HCEC 1CT (cell line): ENCODE measurements at places on chromosomes 11 and 22.

GRCh38 chr11:113449743-113450142 lies 25.5 kb downstream of the DRD2 start:
- DNase-seq: no peak

DNA sequence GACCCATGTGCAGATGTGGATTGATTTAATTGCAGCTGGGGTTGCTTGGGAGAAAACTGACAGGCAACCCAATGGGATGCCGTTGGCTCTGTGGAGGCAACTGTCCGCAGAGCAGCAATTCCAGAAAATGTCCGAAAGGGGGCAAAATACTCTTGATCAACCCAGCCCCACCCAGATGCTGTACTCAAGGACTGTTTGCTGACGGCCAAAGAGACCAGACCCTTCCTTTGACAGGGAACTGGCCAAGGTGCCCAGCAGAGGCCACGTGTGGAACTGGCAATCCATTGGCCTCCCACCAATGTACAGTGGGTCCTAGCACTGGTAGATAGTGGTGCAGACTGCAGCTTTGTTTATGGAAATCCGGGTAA lies 29.7 kb upstream of the KCNA4 start:
- no peak for DNase-seq

GRCh38 chr22:47094861-47095330 lies 332.4 kb downstream of the TBC1D22A start:
- DNase-seq: no peak

DNA sequence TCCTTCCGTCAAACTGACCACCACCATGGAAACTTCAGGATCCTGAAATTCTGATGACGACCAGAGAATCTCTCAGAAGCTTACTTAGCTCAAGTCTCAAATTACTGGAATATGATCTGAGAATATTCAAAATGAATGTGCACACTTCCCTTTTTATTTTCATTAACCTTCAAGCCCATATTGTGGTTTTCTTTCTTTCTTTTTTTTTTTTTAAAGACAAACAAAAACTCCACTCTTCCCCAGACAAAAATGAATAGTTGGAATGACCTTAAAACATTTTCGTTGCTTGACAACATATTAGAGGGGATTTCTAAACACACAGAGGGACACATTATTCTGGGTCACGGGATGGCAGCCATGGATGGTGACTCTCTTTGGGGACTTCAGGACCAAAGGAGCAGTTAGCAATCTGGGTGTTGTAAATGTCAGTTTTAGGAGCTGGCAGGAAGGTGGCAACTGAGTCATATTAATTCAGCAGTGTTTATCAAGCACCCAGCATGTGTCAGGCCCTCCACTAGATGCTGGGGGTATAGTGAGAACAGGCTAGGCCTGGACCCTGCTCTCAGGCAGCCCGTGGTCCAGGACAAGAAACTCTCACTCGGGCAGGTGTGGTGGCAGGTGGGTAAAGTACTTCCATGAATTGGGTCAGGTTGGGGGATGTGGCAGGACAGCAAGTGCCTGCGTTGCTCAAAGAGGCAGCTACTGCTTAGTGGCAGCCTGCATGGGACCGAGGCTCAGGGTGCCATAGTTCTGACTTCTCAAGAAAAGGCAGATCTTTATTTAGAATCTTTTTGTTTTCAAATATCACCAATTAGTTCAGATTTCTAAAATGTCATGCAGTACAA lies 126.1 kb downstream of the HIPK3 start:
- no peak for DNase-seq

DNA sequence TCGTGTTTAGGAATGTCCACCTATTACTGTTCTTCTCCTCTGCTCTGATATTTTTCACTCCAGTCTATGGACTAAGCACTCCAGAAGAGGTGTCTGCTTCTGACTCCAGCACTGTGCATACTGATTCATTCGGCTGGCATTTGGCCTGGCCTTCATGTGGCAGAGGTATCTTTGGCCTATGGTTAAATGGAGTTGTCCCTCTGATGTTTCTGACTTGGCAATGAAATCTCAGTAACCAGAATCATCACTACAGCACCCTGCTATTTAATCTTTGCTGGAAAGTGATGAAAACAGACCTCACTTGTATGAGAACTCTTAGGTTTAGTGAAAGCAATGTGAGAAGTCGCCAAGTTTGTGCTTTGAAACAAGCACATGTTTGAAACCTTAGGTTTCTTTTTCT lies 155.2 kb downstream of the MAML2 start:
- peak; percentile 78 for DNase-seq

DNA sequence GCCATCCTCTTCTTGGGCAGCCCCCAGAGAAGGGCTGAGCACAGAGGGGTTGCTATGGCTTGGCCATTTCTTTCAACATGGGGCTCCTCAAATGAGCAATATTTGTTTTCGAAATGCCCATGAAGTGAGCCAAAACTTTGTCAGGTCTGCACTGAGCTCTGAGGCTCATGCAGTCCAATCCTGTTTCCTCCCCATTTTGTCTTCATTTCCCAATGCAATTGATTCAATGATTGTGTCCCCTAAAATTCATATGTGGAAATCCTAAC lies 60.6 kb upstream of the CD44 start:
- no peak for DNase-seq

DNA sequence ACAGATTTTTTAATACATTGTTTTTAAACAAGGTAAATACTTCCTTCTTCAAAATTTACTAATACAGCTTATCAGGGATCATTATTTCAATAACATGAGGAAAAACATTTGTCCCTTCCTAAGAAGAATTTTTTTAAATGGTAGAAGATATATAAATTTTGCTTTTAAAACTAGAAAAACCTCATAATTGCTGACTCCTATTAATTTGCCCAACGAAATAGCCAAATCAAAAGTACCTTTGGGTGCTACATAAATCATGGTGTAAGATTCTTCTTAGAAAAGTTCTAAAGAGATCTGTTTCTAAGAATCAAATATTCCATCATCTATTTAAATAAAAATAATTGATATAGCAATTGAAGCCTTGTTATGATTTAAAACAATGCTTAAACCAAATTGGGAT lies 54.9 kb downstream of the CEP57 start:
- DNase-seq: no peak

DNA sequence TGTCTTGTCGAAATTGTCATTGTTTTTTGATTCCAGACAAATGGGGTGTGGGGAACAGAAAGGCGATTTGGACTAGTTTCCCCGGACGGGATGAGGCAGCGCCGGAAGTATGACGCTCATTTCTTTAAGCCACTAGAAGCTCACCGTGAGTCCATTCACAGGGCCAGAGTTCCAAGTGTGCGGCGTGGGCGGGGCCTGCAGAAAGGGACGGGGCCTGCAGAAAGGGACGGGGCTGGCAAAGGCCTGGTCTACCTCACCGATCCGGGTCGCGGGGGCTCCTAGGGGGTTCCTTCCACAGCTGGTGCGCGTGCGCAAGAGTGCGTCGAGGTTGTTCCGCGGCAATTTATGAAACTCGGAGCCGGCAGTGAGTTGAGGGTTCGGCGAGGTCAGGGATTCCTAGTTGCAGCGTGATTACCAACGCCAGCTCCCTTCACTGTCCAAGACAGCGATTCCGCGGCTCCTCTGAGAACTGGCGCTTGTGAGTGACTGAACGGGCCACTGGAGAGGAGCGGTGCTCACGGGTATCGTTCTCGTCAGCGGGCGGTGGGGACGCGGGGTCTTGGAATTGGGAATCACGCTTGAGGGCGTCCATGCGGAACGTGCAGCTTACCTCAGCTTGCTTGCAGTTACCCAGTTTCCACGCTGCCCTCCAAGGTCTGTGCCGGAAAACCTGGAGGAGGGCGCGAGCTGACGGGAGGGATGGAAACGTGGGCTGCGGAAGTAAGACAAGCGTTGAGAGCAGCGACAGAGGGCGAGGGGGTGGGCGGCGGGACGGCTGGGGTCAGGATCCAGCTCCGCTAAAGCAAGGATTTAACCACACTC lies at the start of gene ZNF215:
TSS of gene ZNF215 (plus strand) at position 219 of the 822 bp plus-strand sequence. CDS start 5,847 bp downstream, outside the sequence.
- peak; percentile 90 for DNase-seq

GRCh38 chr11:10293423-10294289 lies at the start of gene SBF2:
SBF2 (minus strand) TSS chr11:10294219; CDS start chr11:10294069, 150 bp downstream.
- DNase-seq: peak; percentile 96

DNA sequence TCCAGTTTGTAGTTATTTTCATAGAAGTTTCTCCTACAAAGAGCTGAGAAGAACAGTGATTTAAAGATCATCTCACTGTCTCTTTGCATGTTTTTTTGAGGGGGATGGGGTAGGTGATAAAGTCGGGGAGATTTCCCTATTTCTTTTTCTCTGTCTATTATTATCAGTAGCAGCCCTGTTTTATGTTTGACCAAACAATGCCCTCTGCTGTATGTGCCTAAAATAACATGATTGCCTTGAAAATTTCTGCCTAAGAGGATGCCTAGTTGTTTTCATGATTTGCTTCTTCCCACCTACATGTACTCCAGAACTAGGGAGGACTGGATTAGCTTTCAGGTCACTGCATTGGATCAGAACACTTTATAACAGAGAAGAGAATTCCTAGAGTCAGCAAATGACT lies 1330.2 kb downstream of the LRRC4C start:
- DNase-seq: no peak

- no peak for DNase-seq
Measured at GRCh38 chr11:65781962-65782815, 1.4 kb upstream of the AP5B1 start.

DNA sequence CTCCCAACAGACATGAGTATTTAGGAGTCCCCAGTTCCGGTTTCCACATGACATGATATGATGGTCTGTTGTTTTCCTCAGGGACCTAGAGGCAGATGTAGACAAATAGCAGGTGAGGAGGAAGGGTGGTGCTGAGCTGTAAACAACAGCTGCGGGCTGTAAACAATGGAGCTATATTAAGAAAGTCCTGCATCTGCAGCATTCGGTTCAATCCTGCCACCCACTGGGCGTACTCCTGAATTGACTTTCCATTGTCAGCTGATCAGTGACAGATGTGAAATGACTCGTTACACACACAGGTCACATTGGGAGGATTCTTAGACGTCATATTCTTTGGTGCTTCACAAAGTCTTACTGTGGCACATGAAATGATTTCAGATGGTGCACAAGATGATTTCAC lies 26.8 kb upstream of the RAG1 start:
- DNase-seq: peak; percentile 60

GRCh38 chr11:133636711-133637355 lies 104.5 kb upstream of the OPCML start:
- no peak for DNase-seq

DNA sequence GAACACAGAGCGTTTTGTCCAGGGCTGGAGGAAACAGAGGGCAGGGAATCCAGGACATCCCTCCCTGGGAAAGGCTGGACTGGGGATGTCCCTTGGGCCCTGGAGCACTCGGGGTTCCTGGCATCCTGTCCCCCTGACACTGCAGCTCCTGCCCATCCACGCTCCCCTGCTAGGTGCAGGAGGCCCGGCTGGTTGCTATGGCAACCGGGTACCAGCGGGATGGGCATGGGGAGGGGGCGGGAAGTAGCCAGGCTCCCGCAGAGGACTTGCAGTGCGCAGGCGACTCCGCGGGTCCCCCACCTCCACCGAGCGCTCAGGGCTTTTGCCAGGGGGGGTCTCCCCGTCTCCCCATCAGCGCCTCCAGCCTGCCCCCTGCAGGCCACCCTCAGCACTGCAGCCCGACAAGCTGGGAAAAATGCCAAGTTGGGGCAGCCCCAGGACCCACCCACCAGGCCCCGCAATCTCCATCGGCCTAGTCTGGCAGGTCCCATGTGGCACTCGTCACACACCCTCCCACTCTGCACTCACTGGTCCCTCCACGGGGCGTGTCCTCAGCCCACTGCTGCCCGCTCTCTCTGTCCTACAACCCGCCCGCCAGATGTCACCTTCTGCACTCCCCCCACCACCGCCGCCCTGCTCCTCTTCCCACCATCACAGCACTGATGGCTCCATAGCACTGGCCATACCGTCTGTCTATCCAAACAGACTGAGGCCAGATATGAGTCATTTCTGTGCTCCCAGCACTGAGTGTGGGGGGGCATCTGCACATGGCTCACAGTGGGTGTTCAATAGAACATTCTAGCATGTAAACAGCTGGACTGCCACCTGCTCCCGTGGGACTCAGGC lies 31.5 kb downstream of the KIAA0930 start:
- DNase-seq: peak; percentile 74

DNA sequence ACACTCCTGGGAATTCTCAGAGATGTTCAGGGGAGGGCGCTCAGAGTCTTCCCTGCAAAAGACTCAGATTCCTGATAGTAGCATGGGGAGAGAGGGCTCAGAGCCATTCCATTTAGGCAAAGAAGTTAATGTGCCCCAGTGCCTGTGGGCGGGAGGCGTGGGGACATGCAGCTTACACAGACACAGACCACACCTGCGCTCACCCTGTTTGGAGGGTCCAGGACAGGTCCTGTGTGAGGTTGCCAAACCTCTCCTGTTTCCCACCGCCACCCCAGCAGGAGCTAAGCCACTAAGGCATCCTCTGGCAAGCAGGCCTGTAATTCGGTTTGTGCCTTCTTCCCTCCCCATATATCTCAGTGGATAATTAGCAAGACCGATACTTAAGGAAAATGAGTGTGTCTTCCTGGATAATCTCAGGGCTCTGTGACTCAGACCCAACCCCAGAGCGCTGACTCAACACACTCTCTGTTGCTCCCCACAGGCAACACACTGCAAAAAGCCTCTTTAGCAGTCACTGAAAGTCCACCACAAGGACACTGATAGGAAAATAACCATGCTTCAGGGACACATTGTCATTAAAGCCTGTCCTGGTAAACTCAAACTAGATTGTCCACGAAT lies 118.9 kb upstream of the LMO1 start:
- peak; percentile 26 for DNase-seq

DNA sequence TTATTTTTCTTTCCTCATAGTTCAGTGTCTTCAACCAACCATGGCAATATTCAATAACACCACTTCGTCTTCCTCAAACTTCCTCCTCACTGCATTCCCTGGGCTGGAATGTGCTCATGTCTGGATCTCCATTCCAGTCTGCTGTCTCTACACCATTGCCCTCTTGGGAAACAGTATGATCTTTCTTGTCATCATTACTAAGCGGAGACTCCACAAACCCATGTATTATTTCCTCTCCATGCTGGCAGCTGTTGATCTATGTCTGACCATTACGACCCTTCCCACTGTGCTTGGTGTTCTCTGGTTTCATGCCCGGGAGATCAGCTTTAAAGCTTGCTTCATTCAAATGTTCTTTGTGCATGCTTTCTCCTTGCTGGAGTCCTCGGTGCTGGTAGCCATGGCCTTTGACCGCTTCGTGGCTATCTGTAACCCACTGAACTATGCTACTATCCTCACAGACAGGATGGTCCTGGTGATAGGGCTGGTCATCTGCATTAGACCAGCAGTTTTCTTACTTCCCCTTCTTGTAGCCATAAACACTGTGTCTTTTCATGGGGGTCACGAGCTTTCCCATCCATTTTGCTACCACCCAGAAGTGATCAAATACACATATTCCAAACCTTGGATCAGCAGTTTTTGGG lies at the start of gene OR51T1:
TSS of gene OR51T1 (plus strand) at position 41 of the 641 bp plus-strand sequence. CDS start at position 41, 0 bp downstream.
- DNase-seq: no peak

DNA sequence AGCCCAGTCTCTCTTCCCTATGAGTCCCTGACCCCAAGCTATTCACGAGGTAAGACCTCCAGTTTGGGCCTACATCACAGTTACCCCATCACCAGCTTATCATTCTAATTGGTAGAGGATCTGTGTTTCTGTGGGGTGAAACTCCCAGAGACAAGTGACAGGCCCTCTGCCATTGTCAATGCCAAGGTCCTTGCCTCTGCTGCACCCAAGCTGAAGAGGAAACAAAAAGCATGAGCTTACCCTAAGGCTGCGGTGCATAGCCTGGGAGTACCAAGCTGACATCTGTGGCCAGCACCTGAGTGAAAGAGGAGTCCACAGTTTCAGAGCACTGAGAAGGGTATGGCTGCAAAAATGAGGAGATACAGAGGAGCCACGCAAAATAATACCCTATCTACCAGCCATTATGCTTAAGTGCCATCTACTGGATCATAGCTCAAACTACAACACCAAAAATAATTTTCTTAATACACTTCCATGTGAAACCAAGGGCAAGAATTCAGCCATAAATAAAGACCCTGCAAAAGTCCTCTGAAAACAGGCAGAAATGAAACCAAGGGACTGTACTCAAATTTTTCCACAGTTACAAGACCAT lies 62.3 kb upstream of the ANO5 start:
- DNase-seq: no peak
